ENCODE measurements at places on chromosomes 2 and 18.

GRCh38 chr2:183244300-183244844 is 120.1 kb downstream of the NUP35 start:
- DNase-seq: no peak

GRCh38 chr2:180247658-180248057 is 240.6 kb upstream of the CWC22 start:
- DNase-seq: no peak

DNA sequence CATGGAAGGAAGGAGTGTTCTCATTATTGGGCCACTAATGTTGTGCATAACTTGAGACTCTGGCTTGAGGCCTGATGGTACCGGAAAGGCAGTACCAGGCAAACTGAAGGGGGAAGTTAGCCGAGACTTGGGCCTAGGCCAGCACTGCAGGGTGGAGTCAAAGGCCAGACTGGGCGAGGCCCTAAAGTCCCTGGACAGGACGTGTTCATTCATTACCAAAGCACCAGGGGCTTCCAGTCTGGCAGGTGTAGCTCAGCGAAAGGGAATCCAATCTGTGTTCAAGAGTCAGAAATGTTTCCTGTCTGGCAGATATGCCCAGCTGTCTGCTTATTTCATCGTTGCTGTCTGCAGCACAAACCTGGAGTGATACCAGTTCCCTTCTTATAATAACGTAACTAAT is 4.7 kb upstream of the ITSN2 start:
- no peak for DNase-seq

DNA sequence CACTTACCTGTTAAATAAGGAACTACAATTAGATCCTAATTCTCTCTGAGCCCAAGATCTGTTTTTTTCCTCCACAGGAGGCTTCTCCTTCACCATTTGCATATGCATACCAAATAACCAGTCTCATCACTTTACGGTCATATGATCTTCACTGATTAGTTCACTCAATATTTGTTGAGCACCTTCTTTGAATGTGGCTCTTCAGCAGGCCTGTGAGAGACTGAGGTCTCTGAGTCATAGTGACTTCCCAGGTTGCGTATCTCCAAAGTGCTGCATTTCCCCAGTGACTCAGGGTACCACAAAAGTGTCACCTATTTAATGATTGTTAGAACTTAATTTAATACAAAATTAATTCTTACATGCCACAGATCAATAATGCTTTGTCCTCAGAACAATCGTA is 108.8 kb upstream of the TRIB2 start:
- DNase-seq: no peak

- no peak for DNase-seq
These were observed 94.6 kb upstream of the LGALSL start for GRCh38 chr2:64359171-64359891.

DNA sequence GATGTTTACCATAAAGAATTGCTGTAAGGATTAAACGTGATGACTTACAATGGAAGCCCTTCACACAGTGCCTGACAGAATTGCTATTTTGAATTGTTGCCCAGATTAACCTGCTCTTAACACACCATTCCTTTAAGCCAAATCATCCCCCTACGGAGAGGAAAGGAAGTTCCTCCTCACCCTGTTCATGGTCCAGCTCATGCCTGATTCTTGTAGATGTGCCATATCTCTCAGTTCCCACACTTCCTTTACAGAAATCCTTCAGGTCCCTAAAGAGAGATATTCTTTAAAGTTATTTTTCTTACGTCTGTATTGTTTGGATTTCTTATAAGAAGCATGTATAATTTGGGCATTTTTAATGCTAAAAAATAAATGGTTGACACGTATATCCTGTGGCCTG is 127.5 kb upstream of the DAPL1 start:
- DNase-seq: no peak

DNA sequence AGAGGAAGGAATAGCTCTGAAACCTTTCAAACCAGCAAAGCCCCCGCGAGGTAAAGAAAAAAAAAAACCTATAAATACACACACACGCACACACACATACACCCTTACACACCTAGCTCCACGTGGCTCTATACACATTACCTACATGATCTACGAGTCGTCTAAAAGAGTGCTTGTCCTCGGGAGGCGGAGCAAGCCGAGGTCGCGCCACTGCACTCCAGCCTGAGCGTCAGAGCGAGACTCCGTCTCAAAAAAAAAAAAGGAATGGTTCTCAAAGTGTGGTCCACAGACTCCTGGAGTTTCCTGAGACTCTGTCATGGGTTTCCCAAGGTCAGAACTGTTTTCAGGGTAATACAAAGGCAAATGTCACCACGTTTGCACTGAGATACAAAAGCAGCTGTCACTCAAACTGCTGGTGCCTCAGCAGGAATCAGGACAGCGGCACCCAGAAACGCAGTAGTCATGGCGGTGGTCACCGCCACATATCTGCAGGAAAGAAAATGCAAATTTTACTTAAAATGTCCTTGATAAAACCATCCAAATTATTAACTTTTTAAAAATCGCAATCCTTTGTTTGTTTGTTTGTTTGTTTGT is 130.0 kb upstream of the GPC1 start:
- DNase-seq: no peak

DNA sequence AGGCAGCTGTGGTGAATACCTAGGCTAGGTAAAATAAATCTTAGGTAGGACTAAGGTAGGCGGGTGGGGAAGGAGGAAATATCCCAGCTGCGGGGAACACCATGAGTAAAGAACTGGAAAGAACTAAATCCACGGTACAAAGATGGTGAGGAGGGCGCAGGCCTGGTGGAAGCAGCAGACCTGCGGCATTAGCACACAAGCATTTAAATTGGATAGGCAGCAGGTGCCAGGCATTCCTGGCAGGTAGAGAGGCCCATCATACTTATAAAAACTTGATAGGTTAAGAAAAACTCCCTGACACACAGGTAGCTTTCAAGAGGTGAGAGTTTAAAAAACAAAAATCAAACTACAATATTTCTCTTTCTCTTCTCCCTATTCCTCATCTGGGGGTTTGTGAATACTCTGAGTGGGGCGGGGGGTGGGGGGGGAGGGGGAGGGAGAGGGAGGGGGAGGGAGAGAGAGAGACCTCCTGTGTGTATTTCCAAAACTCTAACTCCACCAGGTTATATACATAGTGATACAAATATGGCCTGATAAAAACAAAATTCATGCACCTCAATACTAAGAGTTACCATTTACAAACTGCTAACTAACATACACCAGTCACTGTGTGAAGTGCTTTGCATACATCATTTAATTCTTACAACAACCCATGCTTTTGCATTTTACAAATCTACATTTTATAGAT is 13.5 kb downstream of the AAK1 start:
- DNase-seq: no peak

GRCh38 chr18:74528478-74528877 is 5.8 kb upstream of the CNDP1 start:
- DNase-seq: no peak

DNA sequence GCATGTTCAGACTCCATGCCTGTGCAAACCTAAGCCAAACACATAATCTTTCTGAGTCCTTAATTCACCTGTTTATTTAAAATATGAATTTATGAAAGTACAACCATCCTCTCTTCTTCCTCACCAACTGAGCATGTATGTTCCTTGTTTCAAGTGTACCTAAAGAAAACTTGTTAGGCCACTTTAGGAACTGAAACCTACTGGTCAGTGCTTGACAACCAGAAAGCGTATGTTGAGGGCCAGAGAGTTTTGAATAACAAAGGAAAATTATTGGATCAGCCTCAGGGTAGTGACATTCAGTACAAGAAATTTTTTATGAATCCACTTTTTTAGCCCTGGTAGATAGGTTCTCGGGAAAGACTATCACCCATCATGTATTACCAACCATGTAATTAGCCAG is 847.6 kb upstream of the CELF4 start:
- DNase-seq: no peak

- DNase-seq: no peak
These were observed 122.2 kb downstream of the BCL2 start for GRCh38 chr18:63197246-63197869.

DNA sequence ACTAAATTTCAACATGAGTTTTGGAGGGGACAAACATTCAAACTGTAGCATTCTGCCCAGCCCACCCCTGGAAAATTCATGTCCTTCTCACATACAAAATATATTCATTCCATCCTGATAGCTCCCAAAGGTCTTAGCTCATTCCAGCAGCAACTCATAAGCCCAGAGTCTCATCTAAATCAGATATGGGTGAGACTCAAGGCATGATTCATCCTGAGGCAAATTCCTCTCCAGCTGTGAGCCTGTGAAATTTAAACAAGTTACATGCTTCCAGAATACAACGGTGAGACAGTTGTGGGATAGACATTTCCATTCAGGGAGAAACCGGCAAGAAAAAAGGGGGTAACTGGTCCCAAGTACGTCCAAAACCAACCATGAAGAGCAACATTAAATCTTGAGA is 43.5 kb upstream of the FAHD2A start:
- no peak for DNase-seq

DNA sequence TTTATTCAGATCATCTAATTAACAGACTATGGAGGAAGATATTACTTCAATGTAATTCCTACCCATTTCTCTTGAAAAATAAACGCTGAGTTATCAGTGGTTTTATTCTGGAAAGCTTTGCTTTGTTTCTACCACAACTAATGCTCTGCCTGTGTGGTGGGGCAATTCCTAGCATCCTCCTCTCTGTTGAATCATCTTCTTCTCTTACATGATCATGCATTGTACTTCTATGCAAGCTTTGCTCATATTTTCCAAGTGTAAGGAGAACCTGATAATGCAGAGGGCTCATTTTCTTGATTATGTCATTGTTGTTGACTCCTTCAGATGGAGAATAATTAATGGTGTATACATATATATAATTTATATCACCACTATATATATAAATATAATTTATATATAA is 46.7 kb downstream of the CCDC195 start:
- no peak for DNase-seq

DNA sequence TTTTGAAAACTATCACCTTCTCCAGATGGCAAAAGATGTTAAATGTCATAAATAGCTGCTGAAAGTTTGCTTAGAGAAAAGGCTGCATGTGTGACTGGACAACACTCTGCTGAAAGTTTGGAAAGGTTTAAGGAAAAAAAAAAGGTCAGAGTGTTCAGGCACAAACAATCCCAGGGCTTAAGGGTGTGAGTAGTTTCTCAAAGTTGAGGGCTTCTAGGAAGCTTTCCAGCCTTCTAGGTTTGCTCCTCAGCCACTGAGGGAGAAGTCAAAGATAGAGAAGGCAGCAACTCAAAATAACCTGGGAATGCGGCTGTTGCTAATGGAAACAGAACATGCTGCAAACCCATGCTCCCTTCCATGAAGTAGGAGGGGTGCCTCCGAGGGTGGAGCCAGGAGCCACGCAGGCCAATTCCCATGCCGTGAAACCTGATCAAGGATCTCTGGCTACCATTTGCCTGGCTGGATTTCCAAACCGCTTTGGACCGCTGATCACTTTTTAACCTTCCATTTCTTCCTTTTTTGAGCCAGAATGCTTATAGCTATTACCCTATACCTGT is 88.0 kb downstream of the TEX51 start:
- DNase-seq: no peak

- no peak for DNase-seq
These were observed 51.9 kb upstream of the HNMT start for GRCh38 chr2:137912371-137912770.

GRCh38 chr2:15775753-15776628 is 164.4 kb upstream of the MYCN start:
- no peak for DNase-seq

DNA sequence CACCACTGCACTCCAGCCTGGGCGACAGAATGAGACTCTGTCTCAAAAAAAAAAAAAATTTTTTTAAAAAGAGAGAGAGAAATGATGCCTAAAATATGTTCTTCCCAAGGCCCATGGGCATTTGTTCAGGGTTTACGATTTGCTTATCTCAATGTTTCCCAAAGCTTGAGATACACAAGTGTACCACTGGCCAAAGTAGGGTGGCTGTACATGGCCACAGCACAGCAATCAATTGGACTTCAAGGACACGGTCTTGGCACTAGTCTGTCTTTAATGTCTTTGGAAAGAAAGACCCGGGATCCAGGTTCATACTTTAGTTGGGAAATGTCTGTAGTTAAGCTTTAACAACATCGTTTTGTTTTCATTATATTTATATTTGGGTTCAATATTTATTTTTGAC is 9.5 kb upstream of the CATIP start:
- no peak for DNase-seq

GRCh38 chr2:148046802-148047201 is 25.9 kb downstream of the MBD5 start:
- DNase-seq: no peak

DNA sequence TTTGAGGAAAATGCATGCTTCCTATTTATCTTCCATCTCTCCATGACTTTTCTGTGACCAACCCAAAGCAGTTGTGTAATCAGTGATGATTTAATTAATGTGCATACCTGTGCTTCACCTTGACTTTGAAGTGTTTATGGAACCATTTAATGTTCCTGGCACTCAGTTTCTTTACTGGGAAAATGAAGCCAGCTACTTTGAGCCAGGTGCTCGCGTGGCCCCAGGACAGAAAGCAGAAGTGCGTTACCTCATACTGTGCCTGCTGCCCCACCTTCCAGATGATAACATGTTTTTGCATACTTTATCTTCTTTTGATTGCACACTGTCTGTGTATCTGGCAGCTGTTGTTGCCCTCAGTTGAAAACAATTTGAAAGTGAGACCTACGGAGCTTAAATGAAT is 61.3 kb downstream of the PMAIP1 start:
- no peak for DNase-seq

GRCh38 chr18:30044496-30044895 is 998.0 kb downstream of the DSC3 start:
- no peak for DNase-seq

DNA sequence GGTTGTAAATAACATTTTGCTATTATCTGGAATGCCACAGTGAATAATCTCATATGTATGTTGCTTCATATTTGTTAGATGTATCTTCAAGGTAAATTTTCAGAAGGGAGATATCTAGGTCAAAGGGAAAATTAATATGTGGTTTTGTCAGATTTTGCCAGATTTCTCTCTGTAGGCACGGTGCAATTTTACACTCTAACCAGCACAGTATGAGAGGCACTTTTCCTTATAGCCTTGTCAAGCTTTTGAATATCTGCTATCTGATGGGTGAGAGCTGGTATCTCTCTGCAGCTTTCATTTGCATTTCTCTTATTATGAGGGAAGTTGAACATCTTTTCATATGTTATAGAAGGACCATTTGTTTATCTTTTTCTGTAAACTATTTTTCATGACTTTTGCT is 175.7 kb upstream of the PGAP1 start:
- DNase-seq: no peak

- no peak for DNase-seq
These were observed 512 bp downstream of the FAP start for GRCh38 chr2:162242586-162243280.
